Femur (tissue), 1 donor: ENCODE measurements at places on chromosomes 4 and X.

GRCh38 chr4:157803845-157804521 lies 368.8 kb downstream of the GASK1B start:
- peak; percentile 19 for DNase-seq

DNA sequence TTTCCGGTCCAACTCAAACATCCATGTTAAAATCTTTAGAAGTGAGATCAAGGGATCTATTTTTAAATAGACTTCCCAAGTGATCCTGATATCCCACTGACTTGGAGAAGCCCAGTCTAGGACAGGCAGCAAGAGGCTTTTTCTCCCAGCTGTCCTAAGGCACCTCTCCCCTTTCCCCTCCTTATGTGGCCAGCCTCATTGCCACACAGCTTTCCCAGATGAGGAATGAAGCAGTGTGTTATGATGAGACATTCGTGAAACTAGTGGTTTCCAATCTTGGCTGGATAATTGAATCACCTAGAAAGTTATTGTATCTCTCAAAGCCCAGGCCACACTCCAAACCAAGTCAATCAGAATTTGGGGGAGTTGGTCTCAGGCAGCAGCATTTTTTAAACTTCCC lies 16.8 kb upstream of the HSD17B13 start:
- DNase-seq, result no peak

DNA sequence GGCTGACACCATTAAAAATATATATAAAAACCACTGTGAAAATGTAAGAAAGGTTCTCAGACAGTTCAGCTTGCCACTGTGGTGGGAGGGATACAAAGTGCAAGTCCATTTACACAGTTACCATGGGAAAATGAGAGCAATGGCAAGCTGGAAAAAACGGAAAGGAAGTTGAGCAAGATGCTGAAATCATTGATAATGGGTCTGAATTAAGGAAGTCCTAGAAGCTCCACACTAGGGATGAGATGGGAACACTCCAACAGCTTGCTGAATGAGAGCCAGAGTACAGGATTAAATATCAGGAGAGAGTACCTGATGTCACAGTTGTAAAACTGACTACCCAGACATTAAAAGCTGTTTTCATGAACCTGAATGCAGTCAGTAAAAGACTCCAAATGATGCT lies 218.6 kb downstream of the PRDM5 start:
- no peak for DNase-seq

GRCh38 chr4:145530189-145530588 lies 48.5 kb downstream of the SMAD1 start:
- DNase-seq, result no peak

DNA sequence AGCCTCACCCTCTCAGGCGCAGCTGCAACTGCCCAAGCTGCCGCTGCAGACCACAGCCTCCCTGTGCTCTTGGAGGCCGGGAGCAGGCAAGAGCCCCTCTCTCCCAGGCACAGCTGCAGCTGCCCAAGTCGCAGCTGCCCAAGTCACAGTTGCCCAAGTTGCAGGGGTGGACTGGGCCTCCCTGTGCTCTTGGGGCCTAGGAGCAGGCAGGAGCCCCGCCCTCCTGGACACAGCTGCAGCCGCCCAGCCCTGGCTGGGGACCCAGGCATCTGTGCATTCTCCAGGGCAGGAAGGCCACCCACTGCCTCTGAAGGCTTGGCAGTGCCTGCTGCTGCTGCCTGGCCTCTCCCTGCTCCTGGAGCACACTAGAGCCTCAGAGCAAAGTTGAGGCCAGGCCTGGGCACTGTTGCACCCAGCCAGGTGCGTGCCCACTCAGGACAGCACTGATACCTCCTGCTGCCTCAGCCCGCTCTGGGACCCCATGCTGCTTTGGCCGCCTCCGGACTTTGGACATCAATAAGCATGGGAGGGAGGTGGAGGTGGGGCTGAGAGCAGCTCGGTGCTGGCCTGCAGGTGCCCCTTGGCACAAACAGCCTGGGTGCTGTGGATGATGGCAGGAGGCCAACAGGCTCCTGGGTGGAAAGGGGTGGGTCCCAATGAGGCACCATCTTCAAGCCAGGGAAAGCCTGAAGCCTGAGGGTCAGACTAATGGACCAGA lies 247.5 kb downstream of the PDGFC start:
- no peak for DNase-seq

DNA sequence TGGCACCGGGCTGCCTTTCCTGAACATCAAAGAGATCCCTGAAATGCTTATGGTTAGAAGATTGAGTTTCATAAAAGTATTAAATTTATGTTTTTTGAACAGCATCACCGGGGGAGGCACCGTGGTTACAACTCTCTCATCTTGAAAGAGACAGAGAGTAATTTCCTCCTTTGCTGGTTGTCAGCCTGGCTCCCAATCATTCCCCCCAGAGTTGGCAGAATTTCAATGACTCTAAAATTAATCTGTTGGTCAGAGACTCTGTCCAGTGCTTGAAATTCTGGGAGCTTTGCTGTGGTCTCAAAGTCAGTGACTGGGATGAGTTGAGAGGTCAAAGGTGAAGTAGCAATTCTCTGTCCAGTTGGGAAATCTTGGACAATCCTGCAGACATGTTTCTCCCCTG lies 135.9 kb downstream of the RAB28 start:
- DNase-seq, result no peak

- DNase-seq, result no peak
Observed at GRCh38 chrX:133366735-133367134, 48.6 kb downstream of the GPC4 start.

DNA sequence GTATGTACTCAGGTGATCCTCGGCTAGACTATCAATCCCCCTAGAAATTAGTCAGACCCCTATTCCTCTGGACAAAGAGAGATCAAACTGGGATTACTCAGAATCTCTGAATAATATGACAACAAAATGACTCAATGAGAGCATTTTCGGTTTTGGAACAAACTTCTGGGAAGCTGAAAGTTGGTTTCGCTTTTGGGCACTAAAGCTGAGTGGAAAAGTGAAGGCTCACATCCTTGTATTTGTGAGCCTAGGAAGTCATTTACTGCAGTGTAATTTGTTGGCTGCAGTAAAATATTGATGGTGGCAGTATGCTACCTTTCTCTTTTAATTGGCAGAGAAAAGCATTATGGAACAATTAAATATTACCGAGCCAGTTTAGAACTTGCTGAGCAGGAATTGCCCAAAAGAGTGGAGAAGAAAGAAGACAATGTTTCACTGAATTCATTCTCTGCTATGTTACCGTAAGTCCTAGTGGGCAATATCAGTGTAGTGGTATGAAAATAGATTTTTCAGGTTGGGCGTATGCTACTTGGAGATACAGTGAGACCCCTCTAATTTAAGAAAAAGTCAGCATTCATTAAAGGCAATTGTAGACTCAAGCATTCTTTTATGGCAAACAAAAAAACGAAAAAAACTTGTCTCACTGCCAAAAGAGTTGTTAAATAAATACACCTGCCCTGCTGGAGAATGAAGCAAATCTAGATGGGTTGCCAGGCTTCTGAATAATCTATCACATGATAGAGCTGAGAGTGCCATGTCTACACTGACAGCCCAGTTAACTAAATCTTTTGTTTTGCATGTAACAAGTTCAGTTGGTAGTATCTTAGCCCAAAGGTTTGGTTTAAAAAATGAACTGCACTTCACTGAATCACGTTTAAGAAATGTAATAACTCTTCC lies 69.6 kb downstream of the AGTR2 start:
- DNase-seq, result no peak

DNA sequence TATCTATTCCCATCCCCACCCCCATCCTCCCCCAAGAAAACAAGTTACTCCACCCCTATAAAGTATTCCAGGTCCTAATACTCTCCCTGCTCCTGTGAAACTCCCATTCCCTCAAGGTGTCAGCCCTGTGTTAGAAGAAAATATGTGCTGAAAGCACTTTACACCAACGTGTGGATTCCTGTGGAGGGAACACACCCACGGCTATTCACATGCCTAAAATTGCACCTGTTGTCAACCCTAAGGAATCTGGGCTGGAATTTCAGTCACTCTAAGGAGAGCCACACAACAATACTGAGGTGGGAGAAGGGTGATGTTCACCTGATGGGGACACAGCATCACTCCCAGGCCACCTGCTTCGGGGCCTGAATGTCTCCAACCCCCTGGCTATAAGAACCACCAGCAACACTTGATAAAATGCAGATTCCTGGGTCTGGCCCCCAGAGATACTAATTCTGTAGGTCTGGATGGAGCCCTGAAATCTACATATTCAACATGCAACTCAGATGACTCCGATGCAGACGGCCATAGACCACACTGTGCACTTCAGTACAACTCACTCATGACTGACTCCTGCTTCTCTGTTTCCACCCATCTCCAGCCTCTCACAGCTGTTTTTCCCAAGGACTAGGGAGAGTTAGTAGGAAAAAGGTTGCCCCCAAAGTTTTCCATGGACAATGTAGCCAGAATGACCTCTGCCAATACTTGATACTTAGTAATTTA lies 15.8 kb downstream of the SCD5 start:
- DNase-seq, result no peak

- peak; percentile 46 for DNase-seq
Observed at GRCh38 chr4:186700746-186701145, 22.9 kb downstream of the FAT1 start.

- DNase-seq, result peak; percentile 25
Observed at GRCh38 chr4:137432446-137433311, 99.6 kb downstream of the PCDH18 start.

DNA sequence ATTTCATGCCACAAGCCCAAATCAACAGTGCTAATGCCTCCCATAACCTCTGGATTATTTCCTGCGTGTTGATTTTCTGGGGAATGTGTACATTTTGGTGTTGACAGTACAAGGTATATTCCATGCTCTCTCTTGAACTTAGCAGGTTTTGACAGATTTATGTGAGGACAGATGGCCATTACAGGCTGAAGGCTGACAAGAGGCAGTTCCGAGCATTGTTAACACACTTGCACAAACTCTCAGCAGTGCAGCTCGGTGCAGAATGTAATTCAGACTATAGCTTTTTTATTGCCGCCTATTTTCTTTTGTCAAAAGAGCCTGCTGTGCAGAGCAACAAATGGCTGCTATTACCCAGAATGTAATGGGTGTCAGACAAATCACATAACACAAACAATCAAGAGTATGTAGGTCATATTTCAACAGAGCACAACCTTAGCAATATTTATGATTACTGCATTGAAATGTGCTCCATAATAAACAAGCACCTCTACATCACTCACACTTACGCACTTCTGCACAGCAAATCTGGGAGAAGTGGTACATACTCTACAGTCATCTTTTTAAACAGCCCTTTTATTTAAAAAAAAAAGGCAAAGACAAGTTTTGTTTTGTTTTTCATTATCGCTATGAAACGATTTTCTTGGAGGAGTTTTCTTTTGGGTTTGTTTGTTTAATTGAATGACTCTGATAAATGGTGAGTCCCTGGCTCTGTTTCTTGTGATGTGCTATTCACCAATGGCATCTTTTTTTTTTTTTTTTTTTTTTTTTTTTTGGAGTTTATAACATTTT lies 71.6 kb downstream of the PPARGC1A start:
- no peak for DNase-seq

DNA sequence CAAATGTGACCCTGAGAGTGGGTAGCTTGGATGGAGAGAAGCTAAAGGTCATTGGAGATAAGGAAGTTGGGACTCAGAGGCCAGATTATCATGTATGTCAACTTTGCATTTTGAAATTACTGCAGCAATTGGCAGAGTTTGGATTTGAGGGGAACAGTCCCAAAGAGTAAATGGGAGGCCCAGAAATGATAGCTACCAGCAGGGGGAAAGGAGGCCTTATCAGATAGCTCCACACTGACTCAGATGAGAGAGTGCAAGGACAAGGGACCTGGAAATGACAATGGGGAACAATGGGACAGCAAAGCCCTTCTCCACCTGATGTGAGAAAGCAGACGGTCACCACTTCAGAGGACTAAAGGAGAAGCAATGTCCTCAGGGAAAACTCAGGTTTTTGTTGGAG lies 201.5 kb upstream of the JADE1 start:
- DNase-seq, result no peak

DNA sequence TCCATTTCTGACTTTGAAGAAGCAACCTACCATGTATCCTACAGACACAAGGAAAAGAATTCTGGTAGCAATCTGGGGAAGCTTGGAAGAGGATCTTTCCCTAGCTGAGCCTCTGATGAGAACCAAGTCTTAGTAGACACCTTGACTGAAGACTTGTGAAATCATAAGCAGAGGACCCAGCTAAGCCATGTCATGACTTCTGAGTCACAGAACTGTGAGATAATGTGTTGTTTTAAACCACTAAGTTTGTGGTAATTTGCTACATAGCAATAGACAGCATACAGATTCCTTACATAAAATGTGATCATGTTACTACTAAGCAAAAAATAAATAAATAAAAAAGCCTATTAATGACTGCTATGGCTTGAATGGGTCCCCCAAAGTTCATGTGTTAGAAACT lies 71.3 kb upstream of the ANKRD50 start:
- no peak for DNase-seq

DNA sequence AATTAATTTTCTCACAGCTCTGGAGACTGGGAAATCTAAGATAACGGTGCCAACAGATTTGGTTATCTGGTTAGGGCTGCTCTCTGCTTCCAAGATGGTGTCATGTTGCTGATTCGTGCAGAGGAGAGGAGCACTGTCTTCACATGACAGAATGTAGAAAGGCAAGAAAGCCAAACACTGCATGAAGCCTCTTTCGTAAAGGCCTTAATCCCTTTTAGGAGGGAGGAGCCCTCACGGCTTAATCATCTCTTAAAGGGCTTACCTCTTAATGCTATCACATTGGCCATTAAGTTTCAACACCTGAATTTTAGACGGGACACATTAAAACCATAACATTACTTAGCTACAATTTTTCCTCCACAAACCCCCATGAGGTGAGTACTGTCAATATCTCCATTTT lies 174.1 kb downstream of the COX18 start:
- DNase-seq, result no peak
